ENCODE measurements at places on chromosomes 2 and 18.

DNA sequence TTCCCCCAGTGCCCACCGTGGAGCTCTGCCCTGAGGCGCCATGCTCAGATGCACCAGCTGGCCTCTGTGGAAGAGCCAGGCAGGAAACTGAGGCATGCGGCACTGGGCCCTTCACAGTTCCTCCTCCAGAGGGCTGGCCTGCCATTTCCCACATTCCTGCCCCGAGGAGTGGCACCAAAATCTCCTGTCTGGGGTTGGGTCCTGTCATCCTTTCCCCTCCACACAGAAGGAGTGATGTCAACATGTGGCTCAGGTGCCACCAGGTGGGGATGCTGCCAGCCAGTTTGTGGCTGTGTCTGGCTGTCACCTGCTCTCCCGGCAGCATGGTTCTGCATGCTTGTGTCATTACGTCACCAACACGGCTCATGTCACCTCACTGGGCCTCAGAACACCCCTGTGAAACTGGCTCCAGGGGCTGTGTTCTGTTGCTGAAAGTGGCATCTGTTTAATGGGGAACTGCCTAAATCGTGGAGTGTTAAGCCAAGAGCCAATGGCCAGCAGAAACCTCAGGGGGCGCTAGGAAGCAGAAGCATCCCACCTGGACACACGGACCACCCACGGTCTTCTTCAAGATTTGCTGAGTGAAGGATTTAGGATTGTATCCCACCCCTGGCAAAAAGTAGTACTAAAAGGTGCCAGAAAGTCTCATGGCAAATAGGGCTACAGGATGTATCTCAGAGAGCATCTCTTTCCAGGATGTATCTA lies 51.3 kb downstream of the ZAP70 start:
- DNase-seq, result no peak

- no peak for DNase-seq
Measured at GRCh38 chr2:217987391-217987790, 15.4 kb downstream of the TNS1 start.

DNA sequence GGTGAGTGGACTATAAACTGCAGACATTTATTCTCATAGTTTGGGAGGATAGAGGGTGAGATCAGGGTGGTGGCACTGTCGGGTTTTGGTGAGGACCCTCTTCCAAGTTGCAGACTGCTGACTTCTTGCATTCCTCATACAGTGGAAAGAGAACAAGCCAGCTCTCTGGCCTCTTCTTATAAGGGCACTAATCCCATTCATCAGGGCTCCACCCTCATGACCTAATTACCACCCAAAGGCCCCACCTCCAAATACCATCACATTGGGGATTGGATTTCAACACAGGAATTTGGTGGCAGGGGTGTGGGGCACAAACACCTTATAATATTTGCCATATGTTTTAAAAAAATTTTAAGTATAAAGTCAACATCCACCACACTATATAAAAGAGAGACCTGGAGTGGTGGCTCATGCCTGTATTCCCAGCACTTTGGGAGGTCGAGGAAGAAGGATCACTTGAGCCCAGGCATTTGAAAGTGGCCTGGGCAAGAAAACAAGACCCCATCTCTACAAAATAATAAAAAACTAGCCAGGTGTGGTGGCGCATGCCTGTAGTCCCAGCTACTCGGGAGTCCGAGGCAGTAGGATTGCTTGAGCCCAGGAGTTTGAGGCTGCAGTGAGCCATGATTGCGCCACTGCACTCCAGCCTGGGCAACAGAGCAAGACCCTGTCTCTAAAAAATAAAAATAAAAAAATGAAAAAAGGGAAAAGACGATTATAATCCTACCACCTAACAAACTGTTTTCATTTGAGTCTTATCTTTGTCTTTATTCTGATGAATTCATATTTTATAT lies 44.0 kb downstream of the TCF7L1 start:
- DNase-seq, result no peak

DNA sequence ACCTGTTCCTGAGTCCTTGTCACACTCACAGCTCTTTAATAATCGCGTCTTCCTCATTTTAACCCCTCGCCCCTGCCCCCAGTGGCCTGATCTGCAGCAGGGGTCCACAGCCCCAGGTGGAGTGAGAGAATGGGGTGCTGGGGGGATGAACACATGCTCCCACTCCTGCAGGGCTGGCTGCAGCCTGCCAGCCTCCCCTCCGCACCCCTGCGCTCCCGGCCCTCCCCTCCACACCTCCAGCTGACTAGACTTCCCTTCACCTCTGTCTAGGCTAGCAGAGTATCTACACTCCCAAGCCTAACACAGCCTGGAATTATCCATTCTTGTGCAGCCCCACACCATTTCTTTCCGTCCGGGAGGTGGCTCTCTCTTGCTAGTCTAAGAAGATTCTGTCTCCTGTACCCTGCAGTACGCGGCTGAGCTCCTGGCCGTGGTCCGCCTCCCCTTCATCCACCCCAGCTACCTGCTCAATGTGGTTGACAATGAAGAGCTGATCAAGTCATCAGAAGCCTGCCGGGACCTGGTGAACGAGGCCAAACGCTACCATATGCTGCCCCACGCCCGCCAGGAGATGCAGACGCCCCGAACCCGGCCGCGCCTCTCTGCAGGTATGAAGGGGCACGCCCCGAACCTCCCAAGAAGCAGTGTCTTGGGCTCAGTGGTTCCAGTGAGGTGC lies 231.6 kb downstream of the ATAD2B start:
- no peak for DNase-seq

GRCh38 chr2:145410086-145410485 lies 890.2 kb upstream of the ZEB2 start:
- no peak for DNase-seq

DNA sequence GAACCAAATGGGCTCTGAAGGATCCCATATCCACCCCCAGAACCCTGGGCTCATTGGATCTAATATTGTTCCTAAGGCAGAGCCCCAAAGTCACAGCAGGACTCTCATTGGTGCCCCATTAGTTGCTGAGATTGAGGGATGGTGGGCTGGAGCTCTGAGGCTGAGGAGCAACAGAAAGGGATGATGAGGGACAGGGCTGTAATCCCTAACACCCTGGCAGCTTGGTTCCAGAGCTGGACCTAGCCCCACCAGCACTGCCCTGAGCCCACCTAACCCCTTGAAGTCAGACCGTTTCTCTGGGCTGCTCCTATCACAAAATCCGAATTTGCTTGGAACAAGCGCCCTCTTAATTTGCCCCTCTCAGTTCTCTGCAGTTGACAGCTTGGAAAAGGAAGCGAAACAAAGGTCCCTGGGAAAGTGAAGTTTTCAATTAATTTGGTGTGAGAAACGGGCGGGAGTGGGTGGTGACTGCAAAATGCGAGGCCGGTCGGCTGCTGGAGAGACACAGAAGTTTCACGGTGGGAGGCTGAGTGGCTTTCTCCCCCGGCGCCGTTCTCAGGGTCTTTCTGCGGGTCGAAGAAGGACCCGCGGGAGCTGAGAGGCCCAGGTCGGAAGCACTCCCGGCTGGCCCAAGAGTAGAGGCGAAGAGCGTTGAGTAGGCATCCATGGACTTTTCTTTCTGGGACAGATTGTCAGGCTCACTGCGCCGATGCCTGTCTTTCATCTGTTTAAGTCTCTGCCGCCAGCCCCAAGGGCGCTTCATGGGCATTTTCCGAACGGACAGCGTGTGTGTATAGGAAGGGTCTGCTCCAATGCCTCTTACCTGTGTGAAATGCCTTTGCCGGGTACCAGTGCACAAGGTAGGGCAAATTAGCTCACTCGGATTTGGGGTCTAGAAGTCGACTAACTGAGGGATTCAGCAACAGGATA lies 927 bp upstream of the HOXD13 start:
- no peak for DNase-seq

GRCh38 chr2:64652231-64653108 lies 1.2 kb downstream of the SERTAD2 start:
- DNase-seq, result peak; percentile 69

- DNase-seq, result no peak
Measured at GRCh38 chr2:155727187-155727895, 605.2 kb downstream of the NR4A2 start.

DNA sequence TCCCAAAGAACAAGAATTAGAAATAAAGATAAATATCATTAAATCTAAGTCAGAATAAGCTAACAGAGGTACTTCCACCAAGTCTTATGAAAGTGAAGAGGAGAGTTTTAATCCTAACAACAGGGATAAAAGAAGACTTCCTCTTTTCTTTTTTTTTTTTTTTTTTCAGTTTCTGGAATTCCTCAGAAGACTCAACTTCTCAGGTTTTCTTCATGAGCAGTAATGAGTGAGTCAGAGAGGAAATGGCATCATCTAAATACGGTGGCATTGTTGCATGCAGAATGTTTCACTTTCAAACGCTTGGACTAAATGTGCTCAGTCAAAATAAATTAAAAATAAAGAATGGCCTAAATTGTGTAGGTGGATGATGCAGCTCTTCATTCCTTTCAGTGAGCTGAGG lies 45.6 kb upstream of the ARHGAP15 start:
- peak; percentile 84 for DNase-seq

- no peak for DNase-seq
Measured at GRCh38 chr18:33841221-33841967, 263.4 kb downstream of the ASXL3 start.

DNA sequence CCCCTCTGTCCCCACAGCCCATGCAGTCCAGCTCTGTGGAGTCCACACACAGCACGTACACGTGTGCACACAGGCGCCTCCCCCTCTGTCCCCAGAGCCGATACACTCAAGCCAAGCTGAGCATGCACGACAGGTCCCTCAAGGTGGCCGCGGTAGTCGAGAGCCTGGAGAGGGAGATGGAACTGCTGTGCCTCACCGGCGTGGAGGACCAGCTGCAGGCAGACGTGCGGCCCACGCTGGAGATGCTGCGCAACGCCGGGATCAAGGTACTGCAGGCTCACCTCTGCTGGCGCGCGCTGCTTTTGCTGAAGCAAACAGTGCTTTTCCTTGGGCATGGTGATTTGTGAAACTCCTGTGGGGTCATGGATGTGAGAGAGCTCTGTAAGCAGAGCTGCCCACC lies 58.5 kb upstream of the NFATC1 start:
- no peak for DNase-seq

DNA sequence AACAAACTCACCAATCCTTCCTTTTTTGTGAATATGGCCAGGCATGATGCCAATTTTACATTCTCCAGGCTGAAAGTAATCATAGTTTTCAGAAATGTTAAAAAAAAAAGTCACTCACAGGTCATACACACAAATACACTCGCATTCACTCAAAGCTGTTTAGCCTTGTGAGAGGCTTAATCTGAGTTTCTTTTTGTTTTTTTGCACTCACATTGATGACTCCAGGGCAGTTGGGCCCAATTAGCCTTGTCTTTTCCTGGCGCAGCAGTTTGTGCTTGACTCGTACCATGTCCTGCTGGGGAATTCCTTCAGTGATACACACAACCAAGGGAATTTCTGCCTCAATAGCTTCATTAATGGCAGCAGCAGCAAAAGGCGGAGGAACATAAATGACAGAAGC lies 18.0 kb downstream of the SUCLG1 start:
- peak; percentile 31 for DNase-seq

- DNase-seq, result no peak
Measured at GRCh38 chr18:77071061-77071460, 61.5 kb downstream of the MBP start.

- peak; percentile 33 for DNase-seq
Measured at GRCh38 chr2:191863988-191864387, 17.1 kb upstream of the CAVIN2 start.

DNA sequence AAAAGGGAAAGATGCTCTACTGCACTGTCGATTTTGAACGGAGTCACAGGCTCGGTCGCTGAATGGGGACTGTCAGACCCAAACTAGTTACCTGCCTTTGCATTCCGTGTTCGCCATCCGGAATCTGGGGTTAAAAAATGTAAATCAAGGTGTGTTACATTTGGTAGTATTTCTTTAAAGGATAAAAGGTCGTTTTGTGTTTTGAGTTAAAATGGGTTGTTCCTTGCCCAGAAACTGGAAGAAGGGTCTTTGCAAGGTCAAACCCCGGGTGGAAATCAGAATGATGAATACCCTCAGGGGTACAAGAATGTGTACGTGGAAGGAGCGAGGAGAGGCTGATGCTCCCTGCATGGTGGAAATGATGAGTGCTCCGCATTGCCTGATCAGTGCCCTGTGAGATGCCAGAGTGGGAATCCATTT lies 1.0 kb downstream of the VSNL1 start:
- no peak for DNase-seq

DNA sequence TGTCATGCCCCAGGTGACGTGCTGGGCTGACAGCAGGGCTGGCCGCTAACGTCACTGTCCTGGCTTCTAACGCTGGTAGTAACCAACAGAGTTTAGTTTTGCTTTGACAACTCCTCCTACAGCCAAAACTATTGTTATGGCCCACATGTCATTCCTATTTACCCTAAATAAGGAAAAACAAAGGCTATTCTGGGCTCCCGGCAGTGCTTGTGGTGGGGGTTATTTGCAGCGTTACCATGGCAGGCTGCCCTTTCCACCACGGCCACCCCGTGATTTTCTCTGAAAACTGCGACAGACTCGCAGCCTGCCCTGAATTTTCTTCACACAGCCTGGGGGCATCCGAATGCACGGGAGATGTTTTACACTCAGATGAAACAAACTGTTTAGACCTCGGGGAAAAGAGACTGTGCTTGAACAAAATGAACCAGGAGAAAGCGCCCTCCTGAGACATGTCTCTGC lies 115.2 kb downstream of the FAM210A start:
- peak; percentile 68 for DNase-seq

GRCh38 chr2:134261398-134262131 lies 7.7 kb downstream of the MGAT5 start:
- DNase-seq, result peak; percentile 49

DNA sequence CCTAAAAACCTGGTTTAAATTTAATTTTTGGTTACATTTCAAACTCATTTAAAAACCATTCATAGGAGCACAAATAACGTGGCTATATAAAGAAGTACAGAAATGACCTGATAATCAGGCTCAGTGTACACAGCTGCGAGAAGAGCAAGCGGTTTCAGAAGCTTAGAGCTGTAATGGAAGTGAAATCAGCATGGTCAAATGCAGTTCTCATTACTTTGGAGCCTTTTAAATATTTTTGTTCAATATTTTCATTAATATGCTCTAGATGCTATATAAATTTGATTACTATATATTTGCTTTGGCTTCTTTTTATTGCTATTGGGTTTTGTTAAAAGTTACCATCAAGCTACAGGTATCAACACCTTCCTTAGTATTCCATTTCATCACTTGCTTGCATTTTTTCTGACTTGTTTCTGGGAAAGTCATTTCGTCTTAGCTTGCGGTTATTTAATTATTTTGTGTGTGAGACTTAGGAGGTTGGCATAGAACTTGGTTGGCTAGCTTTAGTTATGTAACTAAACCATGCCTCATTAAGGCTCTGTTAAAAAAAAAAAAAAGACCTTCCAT lies 58.7 kb downstream of the AFTPH start:
- DNase-seq, result no peak

- DNase-seq, result no peak
Measured at GRCh38 chr2:213185147-213185822, 33.9 kb upstream of the IKZF2 start.

- DNase-seq, result peak; percentile 57
Measured at GRCh38 chr2:46538393-46538792, 59.0 kb downstream of the TMEM247 start.

- peak; percentile 54 for DNase-seq
Measured at GRCh38 chr2:74530239-74531187, 780 bp downstream of the HTRA2 start.

- no peak for DNase-seq
Measured at GRCh38 chr2:176158855-176159662, 2.0 kb downstream of the HOXD3 start.

- no peak for DNase-seq
Measured at GRCh38 chr2:107380912-107381311, 445.8 kb upstream of the RGPD4 start.

GRCh38 chr2:135320465-135321355 lies 210.3 kb downstream of the ZRANB3 start:
- DNase-seq, result no peak

All from fibroblast of pulmonary artery (primary cell).